NCI-H226 (cell line): ENCODE measurements at places on chromosomes 3 and 15.

DNA sequence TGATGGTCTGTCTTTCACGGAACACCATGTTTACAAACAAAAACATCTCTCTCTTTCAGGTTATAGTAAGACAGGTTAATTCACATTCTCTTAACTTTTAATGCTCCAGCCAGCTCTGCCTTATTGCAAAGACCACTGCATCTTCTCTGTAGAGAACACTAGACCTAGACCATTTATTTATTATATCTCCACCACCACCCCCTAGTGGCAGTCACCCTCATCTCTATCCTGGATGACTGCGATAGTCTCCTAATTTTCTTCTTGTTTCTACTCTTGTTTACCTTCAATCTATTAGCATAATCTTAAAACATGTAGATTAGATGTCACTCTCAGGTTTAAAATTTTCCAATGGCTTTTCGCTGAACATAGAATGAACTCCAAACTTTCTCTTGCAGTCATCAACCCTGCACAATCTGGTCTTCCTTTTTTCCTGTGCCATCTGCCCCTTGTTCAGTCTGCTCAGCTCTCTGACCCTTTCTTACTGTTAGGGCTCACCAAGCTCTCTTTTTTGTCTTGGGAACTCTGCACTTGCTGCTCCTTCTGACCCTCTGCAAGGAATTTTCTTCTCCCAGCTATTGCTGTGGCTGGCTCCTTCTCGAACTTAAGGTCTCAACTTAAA, 155.6 kb downstream of the SQOR start:
- no peak for DNase-seq

GRCh38 chr15:82014989-82015388, 30.8 kb downstream of the MEX3B start:
- DNase-seq: no peak

DNA sequence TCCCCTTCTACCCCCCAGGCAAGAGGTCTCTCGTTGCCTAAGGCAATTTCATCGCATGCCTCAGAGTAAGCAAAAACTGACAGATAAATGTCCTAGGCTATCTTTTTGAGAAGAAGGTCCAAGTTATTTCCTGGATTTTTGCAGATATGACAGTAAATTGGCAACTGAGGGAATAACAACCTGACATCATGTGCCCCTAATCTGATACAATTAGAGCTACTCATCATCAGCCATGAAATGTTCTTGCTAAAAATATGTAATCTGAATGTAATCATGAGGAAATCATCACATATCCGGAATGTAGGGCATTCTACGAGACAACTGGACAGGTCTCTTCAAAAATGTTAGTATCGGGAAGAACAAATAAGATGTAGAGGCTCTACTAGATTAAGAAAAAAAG, 44.1 kb downstream of the TNIK start:
- peak; percentile 70 for DNase-seq

DNA sequence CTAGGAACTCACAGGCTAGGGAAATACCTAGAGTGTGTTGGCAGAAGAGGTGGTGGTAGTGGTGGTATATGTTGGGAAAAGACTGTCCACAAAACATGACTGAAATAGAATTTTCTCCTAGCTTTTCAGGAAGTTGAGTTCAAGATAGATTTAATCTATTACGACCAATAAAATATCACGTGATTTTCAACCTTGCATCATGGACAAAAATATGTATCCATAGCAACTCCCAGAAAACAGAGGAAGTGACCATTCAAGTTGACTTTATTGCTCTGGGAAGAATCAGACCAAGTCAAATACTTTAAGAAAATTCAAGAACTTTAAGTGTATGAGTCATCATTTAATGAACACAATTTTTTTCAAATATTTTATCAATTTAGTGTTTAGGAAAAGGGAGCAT, 347.0 kb upstream of the ZNF385D start:
- DNase-seq: no peak

GRCh38 chr3:9397906-9398699, 688 bp downstream of the SETD5 start:
- peak; percentile 20 for DNase-seq

- no peak for DNase-seq
Observed at GRCh38 chr15:75195766-75196241, 5.9 kb upstream of the C15orf39 start.

DNA sequence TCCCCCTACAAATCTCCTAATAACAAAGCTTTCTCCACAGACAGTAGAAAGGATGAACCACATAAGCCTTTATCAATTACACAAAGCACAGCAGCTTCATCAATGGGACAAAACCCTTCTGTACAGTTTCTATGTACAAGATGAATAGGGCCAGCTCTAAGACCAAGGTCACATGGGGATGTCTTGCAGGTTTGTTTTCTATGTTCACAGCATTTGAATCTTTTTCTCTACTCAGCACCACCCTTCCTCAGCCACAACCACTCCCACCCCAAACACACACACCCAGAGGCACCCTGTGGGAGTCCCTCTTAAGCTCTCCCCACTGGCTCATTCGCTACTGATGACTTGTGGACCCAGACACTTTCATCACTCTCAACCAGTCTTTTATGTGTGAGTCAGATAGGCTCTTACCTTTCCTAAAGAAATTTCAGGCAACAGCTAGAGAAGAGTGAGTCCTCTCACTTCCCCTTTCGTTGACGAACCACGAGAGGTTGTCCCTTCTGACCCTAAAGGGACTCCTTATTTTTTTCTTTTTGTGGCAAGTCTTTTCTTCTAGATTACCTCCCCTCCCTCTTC, 57.9 kb downstream of the ARHGAP31 start:
- DNase-seq: peak; percentile 5

GRCh38 chr3:27681249-27681748, 40.8 kb downstream of the EOMES start:
- DNase-seq: peak; percentile 59

DNA sequence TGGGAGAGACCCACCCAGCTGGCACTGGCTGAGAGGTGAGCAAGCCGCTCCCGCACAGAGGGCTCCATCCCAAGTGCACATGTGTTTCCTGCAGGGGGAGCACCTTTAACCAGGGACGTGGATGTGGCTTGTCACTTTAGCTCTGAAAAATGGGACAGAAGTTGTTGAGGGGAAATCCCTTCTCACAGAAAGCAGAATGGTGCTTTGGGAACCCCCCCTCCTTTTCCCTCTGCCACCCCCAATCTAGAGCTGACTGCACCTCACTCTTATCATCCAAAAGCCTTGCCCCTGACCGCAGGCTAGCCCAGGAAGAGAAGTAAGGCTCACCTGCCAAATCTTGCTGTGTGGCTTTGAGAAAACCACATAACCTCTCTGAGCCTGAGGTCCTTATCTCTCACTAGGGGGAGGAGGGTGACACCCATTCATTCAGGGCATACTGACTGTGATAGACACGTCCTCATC, 77.9 kb downstream of the RPN1 start:
- DNase-seq: no peak

GRCh38 chr3:42503251-42503924, 945 bp downstream of the VIPR1 start:
- DNase-seq: no peak

DNA sequence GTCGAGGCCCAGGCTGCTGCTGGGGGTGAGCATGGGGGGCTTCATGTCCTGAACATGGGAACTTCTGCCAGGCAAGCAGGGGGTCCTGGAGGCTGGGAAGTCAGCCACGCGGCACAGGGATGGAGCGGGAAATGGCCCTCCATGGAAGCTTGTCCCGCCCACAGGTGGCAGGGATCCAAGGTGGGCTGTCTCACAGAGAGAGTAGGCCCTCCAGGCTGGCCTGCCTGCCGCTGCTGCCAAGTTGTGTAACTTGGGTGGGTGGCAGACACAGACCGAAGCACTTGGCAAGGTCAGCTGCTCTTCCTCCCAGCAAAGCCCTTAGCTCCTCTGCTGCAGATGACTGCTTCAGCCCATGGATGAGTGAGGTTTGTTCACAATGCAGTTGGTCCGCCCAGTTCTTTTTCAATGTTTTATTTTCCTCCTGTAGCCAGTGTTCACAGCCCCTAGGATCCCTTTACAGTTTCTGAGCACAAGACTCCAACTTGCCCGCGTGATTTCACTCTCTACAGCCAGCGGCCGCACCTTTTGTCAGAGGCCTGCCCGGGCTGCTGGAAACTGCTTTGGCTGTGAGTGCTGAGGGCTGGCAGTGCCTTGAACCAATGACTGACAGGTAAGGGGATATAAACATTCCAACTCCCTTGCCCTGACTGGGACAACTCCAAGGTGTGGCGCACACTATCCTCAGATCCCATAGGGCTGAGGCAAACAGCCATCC, 26.7 kb downstream of the HCN4 start:
- no peak for DNase-seq
